ENCODE measurements at places on chromosomes 6 and 20.

DNA sequence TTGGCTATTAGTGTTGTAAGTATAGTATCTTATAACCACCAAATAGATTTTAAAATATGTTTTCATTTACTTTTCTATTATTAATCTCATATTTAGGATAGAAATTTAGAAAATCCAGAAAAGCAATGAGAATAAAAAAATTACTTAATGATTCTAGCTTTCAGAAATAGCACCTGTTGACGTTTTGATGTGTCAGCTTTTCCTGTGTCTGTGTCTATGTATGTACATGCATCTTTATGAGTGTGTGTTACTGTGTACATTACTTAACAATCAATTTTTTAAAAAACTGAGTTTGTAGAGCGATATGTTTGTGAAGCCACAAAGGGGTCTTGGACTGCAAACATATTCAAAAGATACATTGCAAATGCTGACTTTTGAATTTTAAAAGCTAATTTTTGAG, 526.9 kb downstream of the BCKDHB start:
- DNase-seq = no peak

- no peak for DNase-seq
Observed at GRCh38 chr20:40080041-40080652, 608.9 kb downstream of the MAFB start.

DNA sequence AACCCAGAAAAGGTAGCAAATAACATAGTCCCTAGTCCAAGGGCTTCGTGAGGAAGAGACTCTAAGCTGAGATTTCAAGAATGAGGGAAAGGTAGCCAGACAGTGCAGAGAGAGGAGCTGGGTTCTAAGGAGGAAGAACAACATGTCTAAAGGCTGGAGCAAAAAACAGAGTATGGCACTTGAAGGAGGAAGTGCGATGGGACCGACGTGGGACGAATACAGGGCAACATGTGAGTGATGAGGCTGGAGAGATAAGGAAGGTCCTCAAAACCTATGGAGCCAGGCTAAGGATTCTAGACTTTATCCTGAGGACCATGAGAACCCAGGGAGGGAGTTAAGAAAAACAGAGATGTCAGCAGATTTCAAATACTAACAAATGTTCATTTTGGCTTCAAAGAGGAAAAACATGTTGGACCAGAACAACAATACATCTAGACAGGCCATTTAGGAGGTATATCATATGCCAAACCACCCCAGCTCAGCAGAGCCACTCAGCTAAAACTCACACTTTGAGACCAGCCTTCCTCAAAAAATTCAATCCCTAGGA, 17.5 kb downstream of the ATXN1 start:
- DNase-seq = no peak

DNA sequence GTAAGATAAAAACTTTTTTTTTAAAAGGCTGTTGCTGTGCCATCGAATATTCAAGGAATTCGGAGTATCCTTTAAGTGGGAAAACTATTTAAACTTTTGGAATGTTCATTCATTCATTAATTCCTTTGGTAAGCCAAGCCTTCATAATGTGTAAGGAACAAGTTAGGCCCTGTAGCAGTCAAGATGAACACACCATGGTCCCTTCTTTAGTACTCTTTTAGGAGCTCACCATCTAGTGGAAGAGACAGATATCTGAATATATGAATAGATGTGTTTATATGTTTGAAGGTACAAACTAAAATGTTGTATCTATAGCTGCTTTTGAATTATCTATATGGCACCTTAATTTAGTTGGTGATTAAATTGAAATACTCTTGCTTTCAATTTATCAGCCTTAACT, 5.8 kb downstream of the SPO11 start:
- DNase-seq = no peak

DNA sequence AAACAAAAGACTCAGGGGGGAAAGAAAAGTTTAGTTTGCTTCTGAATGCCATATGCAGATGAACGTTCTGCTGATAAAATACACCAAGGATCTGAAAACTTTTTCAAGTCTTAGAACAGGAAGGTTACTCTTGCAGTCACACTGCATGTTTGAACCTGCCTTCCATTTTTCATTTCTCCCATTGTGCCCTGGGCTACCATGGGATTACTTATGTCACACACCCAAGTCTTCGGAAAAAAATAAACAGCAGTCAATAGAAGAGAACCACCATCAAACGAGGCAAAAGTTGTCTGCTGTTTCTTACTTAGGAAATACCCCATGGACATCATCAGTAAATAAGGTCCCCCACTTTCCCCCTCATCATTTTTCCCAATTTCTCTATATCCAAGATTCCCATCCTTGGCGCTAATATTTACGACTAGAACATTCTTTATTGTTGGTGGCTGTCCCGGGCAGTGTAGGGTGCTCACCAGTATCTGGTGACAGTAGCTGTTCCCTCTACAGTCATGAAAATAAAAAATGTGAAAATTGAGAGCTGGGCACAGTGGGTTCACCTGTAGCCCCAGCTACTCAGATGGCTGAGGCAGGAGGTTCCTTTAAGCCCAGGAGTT, 202.5 kb downstream of the BCAS1 start:
- DNase-seq = no peak

DNA sequence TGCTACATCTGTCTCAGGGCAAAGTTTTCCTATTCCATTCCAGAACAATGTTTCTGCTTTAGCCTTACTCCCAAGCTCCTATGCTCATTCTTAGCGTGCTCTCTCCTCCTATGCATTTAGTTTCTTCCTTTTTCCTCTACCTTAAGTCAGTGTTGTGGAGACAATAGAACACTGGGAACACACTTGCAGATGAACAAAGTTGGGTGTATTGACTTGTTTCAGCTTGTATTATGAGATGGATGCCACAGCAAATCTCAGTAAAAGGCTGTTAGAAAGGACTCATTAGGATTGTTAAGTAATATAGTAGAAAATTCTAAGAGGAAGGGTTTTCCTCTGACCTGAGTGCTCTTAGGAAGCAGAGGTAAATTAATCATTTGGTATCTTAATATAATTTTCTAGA, 48.4 kb downstream of the BMP5 start:
- DNase-seq = no peak

- no peak for DNase-seq
Observed at GRCh38 chr20:3565851-3566250, 95.0 kb downstream of the ATRN start.

- DNase-seq = no peak
Observed at GRCh38 chr6:164996838-164997237, 312.6 kb downstream of the C6orf118 start.

- DNase-seq = no peak
Observed at GRCh38 chr20:44033344-44033743, 118.7 kb downstream of the TOX2 start.

GRCh38 chr6:27288136-27289044, 23.7 kb downstream of the POM121L2 start:
- DNase-seq = no peak
